ENCODE measurements at places on chromosomes 4 and X.

- DNase-seq: no peak
These were observed 27.2 kb downstream of the FAM199X start for GRCh38 chrX:104193485-104193884.

DNA sequence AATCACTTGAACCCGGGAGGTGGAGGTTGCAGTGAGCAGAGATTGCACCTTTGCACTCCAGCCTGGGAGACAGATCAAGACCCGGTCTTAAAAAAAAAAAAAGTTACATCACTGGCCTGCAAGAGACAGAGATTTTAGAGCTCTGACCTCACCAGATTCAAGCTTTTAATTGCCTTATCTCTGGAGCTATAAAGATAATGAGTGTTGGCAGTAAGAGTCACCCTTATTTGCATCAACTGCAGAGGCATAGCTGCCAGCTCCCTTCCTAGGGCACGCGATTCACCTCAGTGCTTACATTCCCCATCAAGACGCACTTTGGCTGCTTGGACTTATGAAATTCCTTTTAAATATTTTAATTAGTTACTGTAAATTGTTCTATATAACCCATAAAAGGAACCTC lies 12.5 kb upstream of the SPATA4 start:
- peak; percentile 12 for DNase-seq

DNA sequence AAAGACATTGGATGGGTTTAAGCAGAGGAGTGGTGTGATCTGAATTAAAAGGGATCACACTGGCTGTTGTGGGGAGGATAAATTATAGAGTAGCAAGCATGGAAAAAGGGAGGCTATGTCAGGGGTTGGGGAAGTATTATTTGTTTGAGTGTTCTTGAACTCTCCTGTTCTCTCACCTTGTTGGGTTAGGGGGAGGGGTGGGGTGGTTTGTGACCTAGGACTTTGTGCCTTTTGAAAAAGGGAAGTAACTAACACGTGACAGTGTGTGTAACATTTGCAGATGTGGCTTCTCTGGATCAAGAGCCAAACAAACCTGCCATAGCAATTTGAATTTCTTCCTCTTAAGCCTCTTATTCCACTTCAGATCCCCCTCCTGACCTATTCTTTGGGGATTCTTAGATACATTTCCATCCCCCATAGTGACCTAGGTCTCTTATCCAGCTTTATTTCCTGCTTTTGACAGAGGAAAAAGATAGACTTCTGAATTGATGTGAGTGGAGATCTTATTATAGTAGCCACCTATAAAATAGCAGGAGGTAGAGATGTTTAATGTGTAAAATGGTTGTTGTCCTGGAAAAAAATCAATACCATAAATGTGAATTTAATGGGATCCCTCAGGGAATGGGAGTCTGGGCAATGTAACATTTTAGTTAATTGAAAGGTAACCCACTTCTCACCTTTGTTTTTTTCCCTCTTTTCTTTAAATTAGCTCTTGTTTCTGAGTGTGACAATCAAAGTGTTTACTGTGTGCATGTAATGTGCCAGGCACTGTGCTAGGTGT lies 120.4 kb downstream of the CT47B1 start:
- DNase-seq: no peak

- DNase-seq: peak; percentile 23
These were observed 73.8 kb downstream of the TACR3 start for GRCh38 chr4:103645991-103646390.

GRCh38 chrX:31201503-31201902 lies 129.7 kb upstream of the FTHL17 start:
- peak; percentile 34 for DNase-seq

DNA sequence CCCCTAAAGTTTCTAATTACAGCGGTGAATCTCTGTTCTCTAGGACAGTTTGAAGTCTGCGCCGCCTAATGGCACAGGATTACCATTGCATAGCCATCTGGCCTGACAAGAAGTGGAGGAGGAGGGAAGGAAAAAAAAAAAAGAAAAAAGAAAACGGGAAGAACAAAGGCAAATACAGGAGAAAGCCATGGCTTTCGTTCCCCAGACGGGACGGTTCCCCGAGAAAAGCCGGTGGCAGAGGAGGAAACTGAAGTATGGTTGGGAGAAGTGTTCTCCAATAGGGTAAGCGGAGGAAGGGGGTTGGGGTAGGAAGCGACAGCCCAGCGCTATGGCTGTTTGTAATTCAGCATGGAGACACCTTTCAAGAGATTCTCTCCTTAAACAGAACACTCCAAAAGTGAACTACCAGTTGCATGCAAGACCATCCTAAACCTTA lies 80.8 kb downstream of the HMGN5 start:
- peak; percentile 6 for DNase-seq

- no peak for DNase-seq
These were observed 27.9 kb downstream of the PROM1 start for GRCh38 chr4:16055873-16056272.

- DNase-seq: no peak
These were observed 12.6 kb downstream of the HTRA3 start for GRCh38 chr4:8282134-8282641.

DNA sequence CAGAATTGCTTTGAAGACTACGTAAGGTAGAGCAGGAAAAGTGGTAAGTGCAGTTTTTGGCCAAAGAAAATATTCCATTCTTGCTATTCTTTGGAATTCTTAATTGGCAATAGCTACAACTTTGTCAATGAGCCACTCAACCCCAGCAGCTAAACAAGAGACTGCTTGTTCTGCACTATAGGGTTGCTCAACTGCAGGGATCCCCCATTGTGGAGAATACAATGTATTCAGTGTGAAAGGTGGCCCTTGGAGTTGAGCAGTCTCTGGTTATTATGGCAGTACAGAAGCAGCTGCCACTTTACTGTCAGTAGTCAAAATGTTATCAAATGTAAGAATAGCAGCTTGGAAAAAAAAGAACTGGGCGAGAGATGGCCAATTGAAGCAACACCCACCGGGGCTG lies 808.7 kb downstream of the CENPC start:
- no peak for DNase-seq

DNA sequence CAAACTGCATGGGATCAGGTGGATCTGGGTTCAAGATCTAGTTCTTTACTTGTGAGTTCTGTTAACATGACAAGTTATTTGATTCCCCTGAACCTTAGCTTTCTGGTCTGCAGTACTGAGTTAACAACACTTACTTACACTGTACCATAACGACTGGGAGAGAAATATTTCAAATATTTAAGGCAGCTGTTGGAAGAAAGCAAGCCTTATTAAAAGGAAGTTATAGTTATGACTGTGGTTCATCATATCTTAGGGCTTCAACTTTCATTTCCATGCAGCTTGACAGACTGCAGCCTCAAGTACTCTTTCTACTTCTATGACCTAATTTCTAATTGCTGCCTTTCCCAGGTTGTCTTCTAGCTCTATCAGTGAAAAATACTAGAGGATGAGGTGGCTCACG lies 40.0 kb upstream of the PDGFRA start:
- DNase-seq: no peak

DNA sequence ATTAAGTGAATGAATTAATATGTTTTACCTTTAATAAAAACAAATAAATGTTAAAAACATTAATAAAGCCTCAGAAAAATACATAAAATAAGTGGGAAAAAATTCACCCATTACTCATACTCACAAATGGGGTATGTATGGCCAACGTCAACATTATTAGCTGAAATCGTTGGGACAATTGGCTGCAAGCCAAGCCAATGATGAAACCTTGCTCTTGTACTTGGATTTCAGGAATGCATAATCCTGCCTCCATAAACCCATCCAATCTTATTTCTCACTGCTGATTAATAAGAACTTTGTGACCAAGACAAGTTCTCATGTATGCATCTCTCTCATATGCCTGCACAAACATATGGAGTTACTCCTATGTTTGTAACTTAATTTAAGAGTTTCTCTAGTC lies 35.3 kb upstream of the ADAMTS3 start:
- no peak for DNase-seq

- DNase-seq: no peak
These were observed 38.7 kb downstream of the ARHGEF9 start for GRCh38 chrX:63746278-63746677.

DNA sequence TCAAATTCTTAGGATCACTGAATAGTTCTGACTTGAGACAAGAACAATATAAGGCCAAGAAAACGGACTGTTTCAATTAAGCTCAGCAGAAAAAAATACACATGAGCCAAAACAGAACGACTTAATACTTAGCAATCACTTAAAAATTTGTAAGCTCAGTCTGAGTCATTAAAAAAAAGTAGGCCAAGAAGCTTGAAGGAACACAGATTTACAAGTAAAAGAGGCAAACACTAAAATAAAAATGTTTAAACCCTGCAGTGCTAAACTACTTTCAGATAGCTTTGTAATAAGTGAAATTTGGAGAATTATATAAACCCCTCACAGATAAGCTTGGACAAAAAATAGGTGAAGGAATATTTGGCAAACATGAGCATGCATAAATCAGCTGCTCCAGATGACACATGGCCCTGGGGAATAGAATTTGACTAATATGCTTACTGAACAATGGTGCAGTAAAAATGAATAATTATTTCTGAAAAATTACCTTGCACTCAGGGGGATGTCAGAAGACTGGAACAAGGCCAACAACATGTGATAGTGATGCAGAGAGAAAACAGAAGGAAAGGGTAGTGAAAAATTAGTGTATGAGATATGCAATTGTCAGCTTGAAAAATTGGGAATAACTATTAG lies 49.6 kb downstream of the LNX1 start:
- DNase-seq: peak; percentile 54

DNA sequence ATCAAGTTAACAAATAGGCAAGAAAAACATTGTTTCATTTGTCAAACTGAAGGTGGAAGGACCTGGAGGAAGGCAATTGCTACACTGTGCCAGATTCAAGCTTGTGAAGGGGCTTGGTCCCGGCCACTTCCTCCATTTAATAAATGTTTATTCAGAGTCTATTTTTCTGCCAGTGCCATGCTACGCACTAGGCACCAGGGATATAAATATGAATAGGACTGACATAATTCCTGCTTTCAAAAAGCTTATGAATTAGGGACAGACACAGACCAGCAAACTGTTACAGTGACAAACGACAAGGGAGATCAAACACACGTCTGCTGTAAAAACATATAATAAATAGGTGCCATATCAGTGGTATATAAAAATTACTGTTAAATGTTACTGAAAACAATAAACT lies 571 bp downstream of the TLR6 start:
- no peak for DNase-seq

GRCh38 chr4:185099024-185099682 lies 43.9 kb upstream of the SLC25A4 start:
- DNase-seq: no peak

DNA sequence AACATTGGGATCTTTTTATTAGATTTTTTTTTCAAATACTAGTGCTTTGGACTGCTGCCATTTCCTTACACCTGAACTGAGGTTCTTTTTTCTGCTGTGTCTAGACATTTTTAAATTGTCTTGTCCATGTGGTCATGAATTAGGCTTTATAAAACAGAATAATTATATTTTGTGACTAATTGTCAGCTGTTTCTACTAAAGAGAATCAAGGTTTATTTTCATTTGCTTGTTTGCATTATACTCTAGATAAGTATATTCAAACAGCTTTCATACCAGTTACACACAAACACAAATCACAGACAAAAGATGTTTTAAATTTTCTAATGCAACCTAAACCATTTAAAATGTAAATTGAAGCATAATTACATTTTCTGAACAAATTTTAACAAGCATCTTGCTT lies 194.7 kb downstream of the GALNTL6 start:
- no peak for DNase-seq

Measured in A172 (cell line).